ENCODE measurements at places on chromosomes 5 and 9.

DNA sequence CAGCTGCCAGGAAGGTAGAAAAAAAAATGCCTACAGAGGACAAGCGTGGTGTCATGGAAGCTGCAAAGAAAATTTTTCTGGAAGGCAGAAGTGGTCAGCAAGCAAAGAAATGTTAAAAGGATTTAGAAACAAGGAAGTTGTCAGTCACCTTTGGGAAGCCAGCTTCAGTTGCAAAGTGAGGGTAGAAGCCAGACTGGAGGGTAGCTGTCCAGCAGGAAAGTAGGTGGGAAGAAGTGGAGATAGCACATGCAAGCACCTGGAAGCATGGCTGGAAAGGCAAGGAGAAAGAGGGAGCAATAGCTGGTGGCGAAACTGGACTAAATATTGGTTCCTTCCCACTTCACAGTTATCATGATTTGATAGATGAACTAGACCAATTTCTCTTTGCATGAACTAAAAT lies 54.3 kb downstream of the ADRB2 start:
- DNase-seq: no peak

DNA sequence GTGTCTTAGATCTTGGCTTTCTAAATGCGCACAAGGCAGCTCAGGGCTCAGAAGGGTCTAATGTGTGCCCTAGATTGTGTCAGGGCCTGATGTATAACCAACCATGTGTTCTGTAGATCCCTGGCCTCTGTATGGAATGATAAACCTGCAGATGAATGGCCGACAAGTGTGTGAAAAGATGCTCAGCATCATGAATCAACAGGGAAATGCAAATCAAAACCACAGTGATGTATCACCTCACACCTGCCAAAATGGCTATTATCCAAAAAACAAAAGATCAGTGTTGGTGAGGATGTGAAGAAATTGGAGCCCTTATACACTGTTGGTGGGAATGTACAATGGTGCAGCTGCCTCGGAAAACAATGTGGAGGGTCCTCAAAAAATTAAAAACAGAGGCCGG lies 489.8 kb downstream of the SEMA5A start:
- DNase-seq: no peak

DNA sequence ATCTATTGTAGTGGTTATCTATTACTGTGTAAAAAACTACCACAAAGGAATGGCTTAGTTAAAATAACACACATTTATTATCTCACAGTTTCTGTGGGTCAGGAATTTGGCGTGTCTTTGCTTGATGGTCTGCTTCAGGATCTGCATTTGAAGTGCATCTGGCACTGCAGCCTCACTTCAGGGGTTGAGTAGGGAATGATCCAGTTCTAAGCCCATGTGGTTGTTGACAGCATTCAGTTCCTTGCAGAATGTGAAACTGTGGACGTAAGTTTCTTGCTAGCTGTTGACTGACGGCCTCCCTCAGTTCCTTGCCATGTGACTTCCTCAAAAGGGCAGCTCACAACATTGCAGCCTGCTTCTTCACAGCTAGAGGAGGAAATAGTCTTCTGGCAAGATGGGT lies 2.1 kb upstream of the OGN start:
- DNase-seq: no peak

DNA sequence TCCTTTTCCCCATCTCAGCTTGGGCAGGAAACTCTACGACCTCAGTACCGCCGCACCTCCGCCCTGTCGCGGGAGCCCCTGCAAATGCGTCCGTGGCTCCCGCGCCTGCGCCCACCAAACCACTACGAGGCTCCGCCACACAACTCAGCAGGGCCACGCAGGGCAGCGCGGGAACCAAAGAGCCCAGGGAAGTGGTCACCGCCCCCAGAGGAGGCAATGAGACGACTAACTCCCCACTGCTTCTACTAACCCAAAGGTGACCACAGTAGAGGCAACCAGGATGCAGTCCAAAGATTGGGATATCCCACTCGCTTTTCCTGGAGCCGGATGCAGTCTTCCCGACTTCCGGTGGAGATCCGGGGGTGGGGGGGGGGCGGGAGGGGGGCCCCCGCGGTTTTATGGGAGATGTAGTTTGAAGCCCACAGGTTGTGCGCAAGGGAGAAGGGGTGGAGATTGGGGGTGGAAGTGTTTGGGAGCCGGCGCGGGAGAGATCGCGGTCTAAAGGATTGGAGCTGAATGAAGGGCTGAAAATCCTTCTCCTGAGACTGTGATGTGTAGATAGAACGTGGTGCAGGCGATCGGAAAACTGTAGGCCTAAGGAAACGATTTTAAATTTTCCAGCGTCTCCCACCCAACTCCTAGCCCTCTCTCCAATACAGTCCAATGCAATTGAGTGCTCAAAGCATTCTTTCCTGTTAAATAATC lies at the start of gene NUDT12:
TSS of gene NUDT12 (minus strand) at position 337 of the 705 bp plus-strand sequence. CDS start 2,541 bp downstream, outside the sequence.
- DNase-seq: no peak

DNA sequence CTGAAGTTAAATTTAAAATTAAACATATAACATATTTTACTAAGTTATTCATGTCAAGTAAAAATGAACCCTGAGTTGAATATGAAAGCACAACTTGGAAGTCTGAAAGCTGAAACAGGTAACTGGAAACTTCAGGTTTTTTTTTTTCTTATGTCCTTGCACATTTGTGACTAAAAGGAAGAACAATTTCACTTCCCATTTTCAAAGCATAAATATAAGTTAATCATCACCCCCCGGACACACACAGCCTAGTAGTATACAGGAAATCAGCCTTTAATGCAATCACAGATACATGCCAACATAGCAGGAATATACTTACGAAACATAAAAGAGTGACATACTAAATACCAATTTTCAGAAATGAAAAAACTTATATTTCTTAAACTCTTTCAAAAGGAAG lies 225.9 kb downstream of the RFX3 start:
- DNase-seq: no peak
